ELF-1 (cell line): ENCODE measurements at places on chromosomes 12 and 14.

GRCh38 chr12:6354495-6355393, 12.9 kb upstream of the TNFRSF1A start:
- no peak for DNase-seq

GRCh38 chr14:102973706-102974285, 51.3 kb downstream of the AMN start:
- DNase-seq, result no peak

DNA sequence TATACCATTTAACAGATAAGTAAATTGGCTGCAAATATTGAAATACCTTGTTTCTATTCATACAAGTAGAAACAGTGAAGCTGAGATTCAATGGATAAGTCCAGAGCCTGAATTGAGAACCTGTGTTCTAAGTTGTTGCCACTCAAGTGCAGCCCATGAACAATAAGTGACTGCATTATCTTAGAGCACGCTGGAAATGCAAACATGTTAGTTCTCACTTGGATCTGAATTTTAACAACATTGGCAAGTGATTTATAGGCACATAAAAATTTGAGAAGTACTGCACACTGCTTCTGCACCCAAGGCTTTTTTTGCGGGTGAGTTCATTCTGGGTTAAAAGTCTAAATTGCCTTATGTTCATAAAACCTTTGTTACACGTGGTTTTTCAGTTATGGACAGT, 484.3 kb downstream of the NAV3 start:
- no peak for DNase-seq

DNA sequence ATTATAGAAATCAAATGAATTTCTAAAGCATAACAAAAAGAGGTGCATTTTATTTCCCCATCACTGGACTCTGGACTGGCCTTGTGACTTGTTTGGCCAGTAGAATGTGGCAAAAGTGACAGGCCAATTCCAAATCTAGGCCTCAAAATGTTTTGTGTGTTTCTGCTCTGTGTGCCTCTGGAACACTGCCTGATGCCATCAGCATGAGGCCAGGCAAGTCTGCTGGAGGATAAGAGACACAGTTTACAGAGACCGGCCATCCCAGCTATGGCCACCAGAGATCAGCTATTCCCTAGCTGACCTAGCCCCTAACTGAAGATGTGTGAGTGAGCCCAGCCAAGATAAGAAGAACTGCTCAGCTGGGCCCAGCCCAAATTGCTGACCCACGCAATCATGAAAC, 32.9 kb downstream of the ASCL1 start:
- DNase-seq, result peak; percentile 23

GRCh38 chr14:85590784-85591183, 60.8 kb downstream of the FLRT2 start:
- DNase-seq, result no peak

DNA sequence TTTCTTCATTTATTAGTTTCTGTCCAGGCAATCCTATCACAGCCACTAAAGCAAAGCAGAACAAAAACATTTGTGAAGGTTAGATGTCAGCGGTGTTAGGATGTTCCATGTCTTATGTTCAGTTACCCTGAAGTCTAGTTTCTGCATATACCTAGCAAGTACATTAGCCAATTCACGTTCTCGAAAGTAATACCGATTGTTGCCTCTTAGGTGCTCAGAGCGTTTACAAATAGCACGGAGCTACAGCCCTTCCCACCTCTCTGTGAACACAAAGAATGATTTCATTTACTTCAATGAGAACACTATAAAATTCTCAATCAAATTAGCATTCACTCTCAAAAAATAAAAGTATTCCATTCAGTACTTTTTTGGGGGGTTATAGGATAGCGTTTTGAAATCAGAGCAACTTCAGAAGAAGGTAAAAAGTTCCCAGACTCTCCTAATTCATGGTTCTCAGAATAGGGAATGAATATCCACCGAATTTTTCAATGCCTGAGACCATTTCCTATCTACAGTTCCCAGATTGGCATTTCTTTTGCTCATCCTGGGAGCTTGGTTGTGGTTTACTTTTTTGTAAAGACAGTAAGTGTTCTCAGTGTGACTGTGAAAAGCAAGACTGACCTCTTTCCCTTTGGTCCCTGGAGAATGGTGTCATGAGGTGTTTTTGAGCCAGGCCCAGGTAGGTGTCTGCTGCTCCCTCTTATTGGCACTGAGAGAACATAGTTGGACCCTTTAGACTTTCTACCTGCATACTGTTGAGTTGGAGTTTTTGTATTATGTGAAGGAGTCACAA, 488.0 kb upstream of the RGS6 start:
- no peak for DNase-seq

DNA sequence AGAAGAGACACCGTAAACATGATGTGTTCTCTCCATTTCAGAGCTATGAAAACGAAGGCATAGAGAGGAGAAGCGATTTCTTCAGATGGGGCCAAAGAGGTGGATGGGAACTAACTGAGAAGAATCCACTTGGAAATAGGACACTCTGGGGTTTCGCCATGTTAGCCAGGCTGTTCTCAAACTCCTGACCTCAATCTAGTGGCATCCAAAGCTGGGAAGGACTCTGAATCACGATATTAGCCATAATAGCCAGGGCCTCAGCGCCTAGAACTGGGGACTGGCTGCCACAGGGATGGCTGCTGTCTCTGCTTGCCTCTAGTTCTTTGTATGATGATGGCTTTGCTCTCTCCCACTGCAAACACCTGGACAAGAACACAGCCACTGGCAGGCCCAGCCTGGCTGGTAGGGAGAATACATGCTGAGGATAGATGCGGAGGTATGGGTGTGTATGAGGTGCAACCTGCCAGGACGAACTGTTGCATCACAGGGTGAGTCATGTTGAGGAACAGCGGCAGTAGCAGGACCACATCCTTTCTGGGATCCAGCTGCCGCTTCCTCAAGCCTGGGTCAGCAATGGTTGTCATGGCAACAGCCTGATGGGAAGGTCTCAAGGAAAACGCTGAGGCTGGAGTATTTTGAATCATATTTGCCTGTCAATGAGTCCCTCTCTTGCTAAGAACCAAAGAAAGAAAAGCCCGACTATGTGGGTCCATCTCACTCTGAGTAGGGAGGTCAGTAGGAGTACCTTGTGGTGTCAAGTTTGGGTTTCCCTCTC, 31.1 kb downstream of the CCDC177 start:
- peak; percentile 23 for DNase-seq

DNA sequence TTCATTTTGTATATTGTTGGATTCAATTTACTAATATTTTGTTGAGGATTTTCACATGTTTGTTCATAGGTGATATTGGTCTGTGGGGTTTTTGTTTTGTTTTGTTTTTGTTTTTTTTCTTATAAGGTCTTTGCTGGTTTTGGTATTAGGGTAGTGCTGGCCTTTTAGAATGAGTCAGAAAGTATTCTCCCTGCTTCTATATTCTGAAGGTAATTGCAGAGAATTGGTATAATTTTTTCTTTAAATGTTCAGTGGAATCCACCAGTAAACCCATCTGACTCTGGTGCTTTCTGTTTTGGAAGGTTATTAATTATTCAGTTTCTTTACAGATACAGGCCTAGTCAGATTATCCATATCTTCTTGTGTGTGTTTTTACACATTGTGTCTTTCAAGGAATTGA, 8.9 kb downstream of the TOGARAM1 start:
- DNase-seq, result no peak

DNA sequence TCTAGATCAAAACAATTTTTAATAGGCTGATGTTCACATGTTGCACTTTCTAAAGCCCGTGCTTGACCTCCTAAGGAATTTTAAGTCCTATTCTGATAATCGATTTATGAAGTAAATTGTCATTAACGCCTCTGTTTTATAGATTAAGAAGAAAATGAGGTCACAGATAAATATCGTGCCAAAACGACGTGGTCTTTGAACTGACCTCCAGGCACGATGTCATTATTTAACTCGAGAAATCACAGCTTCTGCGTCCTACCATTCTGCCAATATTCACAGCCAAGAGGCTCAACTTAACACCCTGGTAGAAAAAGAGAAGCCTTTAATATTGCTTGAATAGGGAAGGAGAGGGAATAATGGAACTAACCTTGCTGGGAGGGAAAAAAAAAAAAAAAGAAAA, 888 bp upstream of the EEA1 start:
- DNase-seq, result no peak

DNA sequence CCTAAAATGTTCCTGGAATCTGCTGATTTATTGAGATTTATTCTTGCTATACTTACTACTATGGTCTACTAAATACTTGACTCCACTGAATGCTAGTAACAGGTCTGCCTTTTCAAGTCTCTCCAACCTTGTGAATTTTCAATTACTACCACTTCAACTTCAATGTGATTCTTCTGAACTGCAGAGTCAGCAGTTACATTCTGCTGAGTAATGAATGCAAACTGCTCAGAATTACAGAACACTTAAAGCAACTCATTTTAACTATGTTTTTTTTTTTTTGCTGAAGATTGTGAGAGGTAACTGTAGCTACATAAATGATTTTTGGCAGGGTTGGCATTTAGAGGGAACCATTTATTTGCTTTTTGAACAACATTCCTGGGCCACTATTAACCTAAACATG, 41.8 kb downstream of the ARF6 start:
- DNase-seq, result no peak

DNA sequence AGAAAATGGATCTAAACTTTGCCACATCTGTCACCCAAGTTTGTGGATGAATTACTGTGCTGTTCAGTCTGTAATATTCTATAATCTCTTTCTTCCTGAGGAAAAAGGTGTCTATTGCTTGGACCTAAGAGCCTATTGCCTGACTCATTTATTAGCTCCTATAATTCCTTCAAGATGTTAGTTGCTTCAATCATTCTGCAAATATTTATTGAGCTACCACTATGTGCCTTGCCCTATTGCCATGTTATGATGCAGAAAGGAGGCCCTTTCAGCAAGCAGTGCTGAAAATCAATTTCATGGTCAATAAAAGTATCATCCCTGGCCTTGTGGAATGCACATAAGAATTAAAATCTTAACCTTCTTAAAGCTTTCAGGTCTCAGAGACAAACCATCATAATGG, 113.6 kb downstream of the CCER1 start:
- no peak for DNase-seq

GRCh38 chr14:91349481-91350074, 68.0 kb downstream of the CCDC88C start:
- no peak for DNase-seq

- no peak for DNase-seq
Measured at GRCh38 chr12:121454921-121455320, 55.0 kb downstream of the RNF34 start.

DNA sequence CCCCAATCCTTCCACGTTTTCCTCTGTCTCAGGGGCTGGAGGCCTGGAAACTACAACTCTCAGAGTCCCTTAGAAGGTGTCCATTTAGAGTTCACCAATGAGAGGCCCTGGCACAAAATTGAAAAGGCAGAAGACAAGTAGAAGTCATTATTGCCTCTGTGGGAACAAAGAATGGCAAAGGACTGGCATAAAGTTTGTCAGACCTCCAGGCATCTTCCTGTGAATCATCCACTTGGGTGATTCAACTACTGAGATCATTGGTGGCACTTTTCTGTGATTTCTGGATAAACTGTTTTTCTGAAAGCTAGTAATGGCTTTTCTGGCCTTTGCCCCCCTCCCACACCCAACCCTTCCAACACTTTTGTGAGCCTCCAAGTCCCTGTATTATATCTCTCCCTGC, 42.6 kb upstream of the C12orf42 start:
- DNase-seq, result no peak

DNA sequence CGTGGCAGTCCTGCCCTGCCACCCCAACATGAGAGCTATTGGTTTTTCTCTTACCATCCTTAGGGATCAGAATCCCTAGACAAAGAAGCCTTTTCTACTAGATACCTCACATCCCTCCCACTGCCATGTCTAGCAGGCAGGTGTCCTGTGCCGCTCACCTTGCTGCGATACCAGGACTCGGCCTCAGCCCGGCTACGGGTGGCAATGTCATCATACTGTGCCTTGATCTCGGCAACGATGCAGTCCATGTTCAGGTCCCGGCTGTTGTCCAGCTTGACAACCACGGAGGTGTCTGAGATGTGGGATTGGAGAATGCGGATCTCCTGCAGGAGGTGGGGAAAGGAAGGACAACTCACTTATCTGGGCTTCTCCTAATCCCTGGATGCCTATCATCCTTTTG, 4.5 kb downstream of the KRT83 start:
- DNase-seq, result no peak

DNA sequence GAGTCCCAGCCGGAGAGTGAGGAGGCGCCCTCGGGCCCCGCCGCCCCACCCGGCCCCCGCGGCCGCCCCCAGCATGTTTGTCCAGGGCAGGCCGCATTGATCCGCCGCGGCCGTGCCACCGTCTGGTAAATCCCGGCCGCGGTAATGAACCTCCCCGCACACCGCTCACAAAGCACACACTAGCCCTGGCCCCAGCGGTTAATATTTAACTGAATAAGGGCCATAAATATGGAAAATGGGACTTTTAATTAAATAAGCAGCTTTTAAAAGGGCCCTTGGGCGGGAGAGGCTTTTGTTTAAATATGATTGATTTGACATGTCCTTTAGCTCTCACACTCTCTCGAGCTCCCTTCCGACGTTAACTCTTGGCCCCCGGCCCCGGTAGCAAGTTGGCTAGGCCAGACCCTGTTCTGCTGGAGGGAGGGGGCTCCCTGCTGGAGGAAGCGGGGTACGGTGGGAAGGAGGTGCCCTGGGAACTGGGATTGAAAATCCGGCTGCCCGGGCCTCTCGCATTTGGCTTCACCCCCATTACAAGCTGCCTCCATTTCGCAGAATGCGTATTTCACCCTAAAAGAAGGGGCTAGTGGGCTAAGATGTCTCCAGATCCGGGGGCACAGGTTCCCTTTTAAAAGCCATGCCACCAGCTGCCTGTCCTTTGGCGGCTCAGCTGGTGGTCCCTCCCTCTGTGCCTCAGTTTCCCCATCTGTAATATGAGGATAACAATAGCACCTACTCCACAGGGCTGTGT, 199.8 kb downstream of the RBM19 start:
- peak; percentile 50 for DNase-seq

GRCh38 chr12:119412306-119412705, 77.8 kb downstream of the CCDC60 start:
- no peak for DNase-seq

DNA sequence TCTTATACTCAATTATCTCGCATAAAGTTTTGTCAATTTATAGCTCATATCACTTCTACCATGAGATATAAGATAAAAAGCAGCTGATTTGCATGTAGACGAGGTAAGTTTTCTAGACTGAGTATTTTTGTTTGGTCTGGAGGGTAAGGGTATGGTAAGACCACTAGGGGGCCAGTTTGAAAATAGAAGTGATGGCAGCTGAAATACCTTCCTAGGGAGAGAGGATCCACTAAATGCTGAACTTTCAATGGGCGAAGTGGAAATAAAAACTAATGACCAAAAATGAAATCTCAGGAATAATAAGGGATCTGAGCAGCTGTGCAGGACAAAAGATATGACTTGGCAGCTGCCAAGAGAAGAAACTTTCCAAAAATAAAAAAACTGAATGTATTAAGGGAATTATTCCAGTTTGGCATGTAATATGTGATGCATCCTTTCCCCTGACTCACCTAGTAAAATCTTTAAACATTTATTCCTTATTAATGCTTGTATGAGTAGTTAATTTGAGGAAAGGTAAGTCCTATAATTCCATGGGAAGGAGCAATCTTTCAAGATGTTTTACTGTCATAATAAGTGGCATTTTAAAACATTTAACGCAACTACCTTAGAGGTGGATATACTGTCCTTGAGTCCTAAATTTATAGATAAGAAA, 754.5 kb downstream of the C12orf50 start:
- DNase-seq, result peak; percentile 17
